ENCODE measurements at places on chromosomes 1 and 21. TPM values are rescaled to one million over a fixed set of nuclear protein-coding genes. Genes with fewer than 3 reads are reported as not detected.

DNA sequence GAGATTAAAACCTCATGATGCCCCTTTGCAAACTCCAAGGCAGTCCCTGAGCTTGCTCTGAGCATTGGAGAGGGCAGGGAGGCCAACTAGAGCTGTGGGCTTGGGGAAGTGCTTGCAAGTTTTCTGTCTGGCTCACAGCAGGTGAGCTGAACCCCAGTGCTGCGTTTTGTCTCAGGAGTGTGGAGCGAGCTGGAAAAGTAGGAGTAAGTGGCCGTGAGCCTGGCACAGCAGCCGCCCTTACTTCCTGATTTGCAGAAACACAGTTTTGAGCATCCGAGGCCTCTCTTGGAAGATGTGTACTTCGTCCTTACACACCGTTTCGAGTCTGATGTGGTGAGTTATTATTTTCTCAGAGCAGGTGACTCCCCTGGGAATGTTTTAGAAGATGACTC lies 221.2 kb upstream of the C1orf174 start:
- no peak for DNase-seq

Gene FLG2
- total RNA-seq: not detected

GRCh38 chr1:194298007-194298598 lies 1111.7 kb upstream of the B3GALT2 start:
- no peak for DNase-seq

Gene LCE1F
- not detected for total RNA-seq

Gene CLEC20A
- not detected for total RNA-seq

Gene GSTM1
- total RNA-seq: 4.1 TPM

Data from frontal cortex (tissue), 4 donors.